ENCODE measurements at places on chromosomes 7 and 10.

- DNase-seq: no peak
These were observed 116.3 kb upstream of the GDF10 start for GRCh38 chr10:47183704-47184041.

GRCh38 chr7:27863880-27864279, 123.9 kb downstream of the TAX1BP1 start:
- no peak for DNase-seq

DNA sequence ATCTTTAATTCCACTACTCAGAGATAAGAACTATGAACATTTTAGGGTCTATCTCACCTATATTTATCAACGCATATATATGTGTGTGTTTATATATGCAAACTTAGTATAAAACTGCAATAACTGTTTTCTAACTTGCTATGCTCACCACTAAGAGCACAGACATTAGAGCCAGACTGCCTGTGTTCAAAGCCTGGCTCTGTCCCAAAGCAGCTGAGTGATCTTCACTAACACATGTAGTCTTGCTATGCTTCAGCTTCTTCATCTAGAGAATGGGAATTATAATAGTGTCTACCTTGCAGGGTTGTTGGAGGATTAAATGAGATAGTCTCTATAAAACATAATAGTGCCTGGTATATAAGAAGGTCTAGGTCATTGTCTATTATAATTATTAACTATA, 165.5 kb downstream of the MAGI2 start:
- DNase-seq: no peak

GRCh38 chr10:11135709-11136108, 118.0 kb downstream of the CELF2 start:
- DNase-seq: no peak

Measured in effector memory CD8-positive, alpha-beta T cell (primary cell).